ENCODE measurements at places on chromosomes 2 and 18.
A peak's percentile ranks its signal among the peaks of the same experiment; 100 is the strongest.

- no peak for DNase-seq
Observed at GRCh38 chr2:23859983-23860382, 66.9 kb downstream of the ATAD2B start.

DNA sequence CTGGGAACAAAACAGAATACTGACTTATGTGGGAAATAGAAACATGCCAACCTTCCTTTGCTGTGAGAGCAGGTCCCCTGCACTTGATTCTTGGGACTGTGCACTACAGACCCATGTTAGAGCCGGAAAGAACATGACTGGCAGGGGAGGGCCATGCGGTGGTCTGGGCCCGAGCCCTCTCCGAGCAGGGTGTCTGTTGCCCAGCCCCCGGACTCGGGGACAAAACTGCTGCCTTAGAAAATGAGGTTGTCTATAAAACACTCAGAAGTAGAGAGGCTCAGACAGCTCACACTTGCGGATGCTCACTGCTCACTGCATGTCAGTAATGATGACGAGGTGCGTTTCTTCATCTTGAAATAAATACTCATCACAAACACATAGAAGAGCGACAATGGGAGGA lies 270.7 kb upstream of the HDAC4 start:
- no peak for DNase-seq

- no peak for DNase-seq
Observed at GRCh38 chr18:35923939-35924684, 48.4 kb upstream of the RMP24 start.

GRCh38 chr2:82215212-82215611 lies 1910.7 kb upstream of the LRRTM1 start:
- no peak for DNase-seq

- DNase-seq = peak; percentile 15
Observed at GRCh38 chr2:153476816-153477635, 1.5 kb downstream of the RPRM start.

- no peak for DNase-seq
Observed at GRCh38 chr2:128691526-128691925, 372.9 kb upstream of the HS6ST1 start.

DNA sequence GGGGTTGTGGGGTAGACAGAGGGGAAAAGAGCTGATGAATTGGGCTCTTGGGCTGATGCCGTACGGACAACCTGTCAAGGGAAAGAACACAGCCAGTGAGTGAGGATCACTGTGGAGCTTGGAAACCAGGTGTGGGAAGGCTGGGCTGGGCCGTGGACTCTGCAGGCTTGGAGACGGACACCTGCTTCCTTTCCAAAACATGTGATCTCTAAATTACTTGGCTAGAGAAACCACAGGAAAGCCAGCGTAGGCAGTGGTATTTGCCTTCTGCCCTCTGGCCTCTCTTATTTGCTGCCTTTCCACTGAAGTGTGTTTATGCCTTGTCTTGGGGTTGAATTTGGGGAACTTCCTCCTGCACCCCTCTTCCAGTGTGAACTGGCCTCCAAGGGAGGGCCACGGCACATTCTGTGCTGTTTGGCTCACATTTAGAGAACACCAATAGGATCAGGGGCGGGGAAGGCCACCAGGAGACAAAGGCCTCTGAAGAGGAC lies 267.7 kb downstream of the PRKCE start:
- DNase-seq = no peak

DNA sequence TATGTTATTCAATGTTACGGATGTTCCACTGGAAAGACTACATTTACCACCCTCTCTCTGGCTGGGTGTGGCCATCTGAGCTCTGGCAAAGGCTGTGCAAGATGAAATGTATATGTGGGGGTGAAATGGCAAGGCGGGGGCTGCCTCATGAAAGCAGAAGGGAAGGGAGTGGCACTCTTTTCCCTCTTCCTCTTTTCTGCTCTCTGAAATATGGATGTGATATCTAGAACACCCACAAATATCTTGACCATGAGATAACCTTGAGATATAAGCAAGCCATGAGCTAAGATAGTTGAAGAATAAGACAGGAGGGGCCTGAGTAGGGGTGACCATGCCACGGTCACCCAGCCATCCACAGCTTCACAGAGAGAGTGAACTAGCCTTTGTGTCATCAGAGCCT lies 367.8 kb upstream of the ID2 start:
- no peak for DNase-seq

- no peak for DNase-seq
Observed at GRCh38 chr2:71879509-71880184, 268.0 kb downstream of the CYP26B1 start.

DNA sequence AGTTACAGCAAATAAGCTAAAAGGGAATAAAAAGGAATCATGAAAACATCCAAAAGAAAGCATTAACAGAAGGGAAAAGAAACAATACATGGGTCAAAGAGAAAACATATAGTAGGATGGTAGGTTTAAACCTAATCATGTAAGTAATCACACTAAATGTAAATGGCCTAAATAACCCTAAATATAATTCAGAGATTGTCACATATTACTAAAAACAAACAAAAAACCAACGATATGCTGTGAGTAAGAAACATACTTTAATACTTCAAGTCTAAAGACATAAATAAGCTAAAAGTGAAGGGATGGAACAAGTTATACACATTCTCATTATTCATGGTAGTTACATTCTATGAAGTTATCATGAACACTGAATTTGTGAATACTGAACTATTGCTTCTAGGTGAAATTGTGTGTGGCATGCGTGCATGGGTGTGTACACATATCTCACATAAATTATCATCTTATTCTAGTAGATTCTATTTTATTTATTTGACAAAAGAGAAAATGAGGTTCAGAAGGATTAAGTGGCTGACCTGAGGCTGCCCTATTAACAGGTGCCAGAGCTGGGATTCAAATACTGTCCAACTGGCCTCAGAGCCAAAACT lies 170.9 kb downstream of the SEPTIN10 start:
- no peak for DNase-seq

- no peak for DNase-seq
Observed at GRCh38 chr2:218368150-218368528, 11.5 kb downstream of the CATIP start.

GRCh38 chr2:3173031-3173430 lies 204.6 kb downstream of the EIPR1 start:
- no peak for DNase-seq

DNA sequence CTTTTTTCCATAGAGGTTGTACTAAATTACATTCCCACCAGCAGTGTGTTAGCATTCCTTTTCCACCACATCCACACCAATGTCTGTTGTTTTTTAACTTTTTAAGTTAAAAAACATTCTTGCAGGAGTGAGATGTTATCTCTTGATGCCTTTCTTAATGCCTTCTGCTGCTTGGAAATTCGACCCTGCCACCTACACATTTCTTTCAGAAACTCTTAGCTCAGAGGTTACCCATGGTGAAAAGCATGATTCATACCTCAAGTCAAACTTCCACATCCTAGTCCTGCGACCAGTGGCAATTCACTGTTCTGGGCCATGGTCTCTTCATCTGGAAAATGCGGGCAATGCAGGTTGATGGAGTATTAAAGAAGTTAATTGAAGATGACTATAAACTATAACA lies 12.7 kb upstream of the HNMT start:
- no peak for DNase-seq

DNA sequence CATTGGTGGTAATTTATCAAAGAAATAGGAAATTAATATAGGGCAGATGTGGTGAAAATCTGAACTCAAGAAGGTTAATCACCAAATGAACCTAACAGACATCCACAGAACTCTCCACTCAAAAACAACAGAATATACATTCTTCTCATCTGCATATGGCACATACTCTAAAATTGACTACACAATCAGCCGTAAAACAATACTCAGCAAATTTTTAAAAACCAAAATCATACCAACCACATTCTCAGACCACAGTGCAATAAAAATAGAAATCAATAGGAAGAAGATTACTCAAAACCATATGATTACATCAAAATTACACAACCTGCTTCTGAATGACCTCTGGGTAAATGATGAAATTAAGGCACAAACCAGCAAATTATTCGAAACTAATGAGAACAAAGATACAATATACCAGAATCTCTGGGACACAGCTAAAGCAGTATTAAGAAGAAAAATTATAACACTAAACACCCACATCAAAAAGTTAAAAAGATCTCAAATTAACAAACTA lies 31.0 kb downstream of the RBM43 start:
- no peak for DNase-seq

DNA sequence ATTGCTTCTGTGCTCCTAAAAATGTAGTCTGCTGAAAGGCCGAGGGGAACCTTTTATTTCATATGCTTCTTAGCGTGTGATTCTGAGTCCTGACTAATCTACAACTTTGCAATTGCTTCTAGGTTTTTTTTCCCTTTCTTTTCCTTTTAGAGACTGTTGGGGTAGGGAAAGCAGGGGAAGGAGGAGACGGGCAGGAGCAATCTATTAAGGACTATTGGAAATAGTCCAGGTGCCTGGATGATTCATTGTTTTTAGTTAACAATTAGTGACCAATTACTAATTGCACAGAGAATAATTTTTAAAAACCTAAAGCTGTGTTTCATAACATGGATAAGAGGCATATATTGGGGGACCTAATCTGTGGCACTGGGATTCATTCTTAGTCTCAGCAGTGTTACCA lies 49.4 kb upstream of the STON1 start:
- DNase-seq = no peak

- DNase-seq = no peak
Observed at GRCh38 chr2:39584283-39584965, 81.3 kb upstream of the TMEM178A start.

DNA sequence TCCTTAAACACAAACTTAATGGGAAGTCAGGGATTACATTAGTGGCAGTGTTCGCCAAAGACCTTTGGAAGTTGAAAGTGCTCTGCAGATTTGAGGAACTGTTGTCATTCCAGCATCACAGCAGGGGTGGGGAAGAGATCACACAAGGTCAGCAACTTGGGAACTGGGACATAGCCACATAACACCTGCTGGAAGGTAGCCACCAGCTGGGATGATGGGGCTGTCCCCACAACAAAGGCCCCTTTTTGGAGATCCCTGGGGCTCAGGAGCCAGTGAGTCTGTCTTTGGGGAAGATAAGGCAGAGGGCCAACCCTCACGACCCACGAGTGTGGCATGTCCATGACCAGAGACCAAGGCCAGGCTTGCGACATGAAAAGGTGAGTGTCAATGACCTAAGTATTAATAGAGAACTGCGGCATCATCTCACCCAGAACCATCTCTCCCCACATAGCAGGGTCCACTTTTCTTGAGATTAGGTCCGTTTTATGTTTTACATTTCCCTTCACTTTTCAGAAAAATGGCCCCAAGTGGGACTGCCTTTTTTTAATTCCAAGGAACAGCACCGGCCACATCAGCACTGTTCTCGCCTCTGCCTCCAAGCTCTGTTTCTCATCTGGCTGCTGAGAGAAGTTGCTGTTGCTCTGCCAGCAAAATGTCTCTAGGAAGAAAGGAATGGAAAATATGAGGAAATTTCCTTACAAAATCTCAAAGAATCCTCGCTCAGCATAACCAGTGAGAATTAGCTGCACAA lies 106.9 kb downstream of the GFPT1 start:
- no peak for DNase-seq

DNA sequence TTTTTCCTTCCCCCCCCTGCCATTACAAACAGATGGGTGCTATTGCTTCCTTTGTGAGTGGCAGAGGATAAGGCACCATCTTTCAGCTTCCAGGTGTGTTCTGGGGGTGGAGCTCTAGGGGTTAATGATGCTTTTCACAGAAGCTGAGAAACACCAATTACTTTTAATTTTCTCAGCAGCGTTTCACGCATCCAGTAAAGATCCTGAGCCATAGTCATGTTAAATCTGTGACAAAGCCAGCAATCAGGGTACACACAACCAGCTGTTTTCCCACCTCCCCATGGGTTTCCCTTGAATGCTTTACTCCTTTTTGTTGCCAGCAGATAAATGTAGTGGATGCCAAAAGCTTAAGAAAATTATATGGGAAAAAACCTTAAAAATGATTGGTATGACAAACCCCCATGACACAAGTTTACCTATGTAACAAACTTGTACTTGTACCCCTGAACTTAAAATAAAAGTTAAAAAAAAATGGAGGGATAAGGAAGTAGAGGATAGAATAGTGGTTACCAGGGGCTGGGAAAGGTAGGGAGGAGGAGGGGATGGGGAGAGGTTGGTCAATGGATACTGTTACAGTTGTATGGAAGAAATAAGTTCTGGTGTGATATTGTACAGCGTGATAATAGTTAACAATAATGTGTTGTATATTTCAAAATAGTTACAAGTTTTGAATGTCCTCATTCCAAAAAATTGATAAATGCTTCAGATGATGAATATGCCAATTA lies 70.0 kb downstream of the ACOXL start:
- no peak for DNase-seq

DNA sequence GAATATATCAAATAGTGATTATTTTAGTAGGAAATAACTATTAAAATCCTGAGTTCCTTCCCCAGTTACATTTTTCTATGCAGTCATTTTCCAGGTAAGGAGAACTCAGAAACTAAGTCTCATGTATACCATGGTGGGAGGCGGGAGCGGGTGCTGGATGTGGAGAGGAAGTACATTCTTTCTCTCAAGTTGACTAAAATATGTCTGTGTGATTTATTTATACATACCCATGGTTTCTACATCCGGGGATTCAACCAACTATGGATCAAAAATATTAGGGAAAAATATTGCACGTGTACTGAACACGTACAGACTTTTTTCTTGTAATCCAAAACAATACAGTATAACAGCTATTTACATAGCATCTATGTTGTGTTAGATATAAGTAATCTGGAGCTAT lies 6.8 kb downstream of the ZCCHC2 start:
- DNase-seq = no peak

- DNase-seq = no peak
Observed at GRCh38 chr18:22102953-22103646, 66.3 kb upstream of the GATA6 start.

- DNase-seq = no peak
Observed at GRCh38 chr2:239234191-239235175, 166.3 kb downstream of the HDAC4 start.

- DNase-seq = no peak
Observed at GRCh38 chr18:527146-527545, 26.6 kb upstream of the COLEC12 start.

DNA sequence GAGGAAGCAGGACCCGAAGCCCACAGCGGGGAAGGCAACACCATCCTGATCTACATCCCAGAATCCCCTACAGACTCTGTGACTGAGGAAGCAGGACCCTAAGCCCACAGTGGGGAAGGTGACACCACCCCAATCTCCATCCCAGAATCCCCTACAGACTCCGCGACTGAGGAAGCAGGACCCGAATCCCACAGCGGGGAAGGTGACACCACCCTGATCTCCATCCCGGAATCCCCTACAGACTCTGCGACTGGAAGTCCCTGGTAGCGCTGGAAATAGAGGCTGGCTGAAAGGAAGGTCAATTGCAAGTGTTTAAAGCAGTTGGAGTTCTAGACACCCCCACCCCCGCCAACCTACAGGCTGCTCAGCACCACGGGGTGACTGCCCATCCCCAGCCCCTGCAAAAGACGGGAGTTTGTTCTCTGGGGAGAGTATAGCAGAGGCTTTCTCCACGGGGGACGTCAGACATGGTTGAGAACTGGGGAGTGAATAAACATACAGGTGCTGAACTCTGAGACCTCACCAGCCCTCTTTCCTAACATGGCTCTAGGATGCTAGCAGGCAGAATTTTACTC lies 21.0 kb downstream of the CIB4 start:
- no peak for DNase-seq
